Psoas muscle (tissue), 8 donors: ENCODE measurements at places on chromosomes 11 and 22.

DNA sequence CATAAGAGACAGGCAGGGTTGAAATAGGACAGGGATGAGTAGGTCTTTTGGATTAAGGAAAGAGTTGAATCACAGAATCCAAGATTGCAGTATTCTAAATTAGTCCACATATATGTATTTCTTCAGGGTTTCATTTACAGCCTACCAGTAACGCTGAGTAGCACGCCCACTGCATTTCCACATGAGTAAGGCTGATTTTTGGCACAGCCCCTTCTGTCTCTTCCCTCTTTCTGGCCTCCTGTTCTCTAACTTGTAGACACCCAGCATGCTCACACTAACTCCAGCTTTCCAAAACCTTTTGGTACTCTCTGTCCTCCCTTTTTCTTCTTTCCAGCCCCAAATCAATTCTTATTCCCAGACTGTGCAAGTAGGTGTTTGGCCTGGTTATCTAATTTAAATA lies 3.7 kb upstream of the SIK2 start:
- no peak for DNase-seq

DNA sequence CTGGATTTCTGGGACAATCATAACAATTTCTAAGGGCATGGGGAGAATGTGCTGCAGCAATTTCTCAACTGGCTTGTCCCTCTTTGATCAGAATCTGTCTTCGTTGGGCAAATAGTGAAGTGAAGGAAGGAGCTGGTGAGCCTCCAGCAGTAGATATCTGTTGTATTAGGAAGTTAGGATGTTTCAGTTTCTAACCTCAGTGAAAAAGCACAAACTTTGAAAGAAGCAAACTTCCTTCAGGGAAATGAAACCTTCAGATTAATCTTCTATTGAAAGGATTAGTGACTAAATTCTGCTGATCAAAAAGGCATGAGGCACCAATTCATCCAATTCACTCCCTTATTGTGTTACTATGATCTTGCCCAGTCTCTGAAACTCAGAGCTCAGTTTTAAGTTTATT lies 24.3 kb downstream of the LMO2 start:
- DNase-seq = no peak

DNA sequence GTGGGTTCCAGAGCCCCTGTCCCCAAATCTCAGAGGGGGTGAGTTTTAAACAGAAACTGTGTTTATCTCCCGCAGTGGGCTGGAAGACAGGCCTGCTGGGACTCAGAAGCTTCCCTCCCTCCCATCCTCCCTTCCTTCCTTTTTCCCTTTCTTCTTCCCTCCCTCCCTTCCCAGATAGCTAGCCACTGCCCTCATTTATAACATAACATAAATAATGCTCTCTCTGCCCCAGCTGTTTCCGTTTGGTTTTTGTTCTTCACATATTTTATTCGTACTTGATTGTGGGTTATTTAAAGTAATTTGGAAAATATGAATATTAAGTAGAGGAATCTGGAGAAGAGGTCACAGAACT lies 140.9 kb downstream of the TEAD1 start:
- DNase-seq = no peak

GRCh38 chr11:111770581-111771134 lies 4.5 kb upstream of the PPP2R1B start:
- no peak for DNase-seq
